ENCODE measurements at places on chromosomes 1 and 21.

DNA sequence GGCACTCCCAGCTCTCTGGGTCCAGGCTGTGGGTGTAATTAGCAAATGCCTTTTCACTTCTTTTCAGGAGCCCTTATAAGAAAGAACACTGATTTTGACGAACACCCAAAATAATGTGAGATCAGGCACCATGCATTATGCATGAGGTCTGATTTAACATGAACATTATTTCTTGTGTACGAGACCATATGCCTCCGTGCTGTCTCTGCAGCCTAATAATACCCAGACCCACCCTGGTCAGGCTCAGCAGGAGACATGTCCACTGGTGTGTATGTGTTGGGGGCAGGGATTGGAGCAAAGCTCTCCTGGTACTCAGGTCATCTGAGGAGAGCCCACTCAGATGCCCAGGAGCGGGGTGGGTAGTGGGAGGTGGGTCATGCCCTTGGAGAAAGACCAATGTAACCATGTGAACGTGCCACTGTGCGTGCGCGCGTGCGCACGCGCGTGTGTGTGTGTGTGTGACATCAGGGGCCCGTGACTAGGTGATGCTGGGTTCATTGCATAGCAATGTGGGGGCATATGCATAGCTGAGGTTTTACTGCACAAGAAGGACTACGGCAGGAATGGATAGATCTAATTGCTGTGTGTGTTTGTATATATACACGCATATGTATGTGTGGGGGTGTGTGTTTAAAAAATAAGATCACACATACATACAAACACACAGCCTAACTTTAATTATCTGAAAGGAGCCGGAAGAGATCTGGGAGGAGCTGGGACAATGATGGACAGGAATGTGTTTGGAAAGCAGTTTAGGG lies 7.1 kb downstream of the POU3F1 start:
- DNase-seq, result no peak

DNA sequence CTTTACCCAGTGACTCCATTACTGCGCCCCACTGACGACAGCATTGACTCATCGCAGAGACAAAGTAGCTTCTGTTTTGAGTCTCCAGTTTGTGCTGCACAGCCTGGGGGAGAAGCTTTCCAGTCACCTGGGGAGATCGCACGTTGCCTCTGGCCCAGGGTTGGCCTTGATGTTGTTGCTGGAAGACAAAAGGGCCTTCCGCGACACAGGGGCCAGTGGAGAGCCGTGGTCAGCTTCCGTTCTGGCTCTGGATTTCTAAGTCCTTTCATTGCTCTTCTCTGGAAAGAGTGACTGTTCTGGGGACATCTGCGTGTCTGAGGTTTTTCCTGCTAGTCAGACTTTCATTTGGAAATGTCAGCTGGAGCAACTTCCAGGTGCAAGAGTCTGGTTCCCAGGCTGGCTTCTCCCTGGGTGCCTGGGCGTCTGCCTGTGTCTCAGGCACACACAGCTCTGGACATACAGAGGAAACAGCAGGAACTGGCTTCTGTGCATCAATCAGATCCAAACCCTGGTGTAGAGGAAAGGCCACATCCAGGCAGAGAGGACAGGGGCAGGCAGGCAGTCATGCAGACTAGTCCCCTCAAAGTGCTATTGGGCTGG lies 257.0 kb downstream of the SIPA1L2 start:
- no peak for DNase-seq

- no peak for DNase-seq
Measured at GRCh38 chr1:22618056-22618455, 18.4 kb upstream of the C1QA start.

DNA sequence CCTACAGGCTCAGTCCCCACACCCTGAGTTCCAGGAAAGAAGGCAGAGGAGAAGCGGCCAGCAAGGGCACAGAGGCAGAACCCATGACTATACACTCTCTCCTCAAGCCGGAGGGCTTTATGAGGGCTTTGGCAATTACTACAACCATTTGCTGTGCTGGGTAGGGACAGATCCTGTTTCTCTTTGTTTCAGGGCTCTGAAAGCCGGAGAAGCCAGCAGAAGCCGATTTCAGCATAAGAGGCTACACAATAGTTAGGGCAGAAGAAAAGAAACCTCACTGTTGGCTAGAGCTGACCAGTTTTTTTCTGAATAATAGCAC lies 13.9 kb downstream of the GPR3 start:
- no peak for DNase-seq

DNA sequence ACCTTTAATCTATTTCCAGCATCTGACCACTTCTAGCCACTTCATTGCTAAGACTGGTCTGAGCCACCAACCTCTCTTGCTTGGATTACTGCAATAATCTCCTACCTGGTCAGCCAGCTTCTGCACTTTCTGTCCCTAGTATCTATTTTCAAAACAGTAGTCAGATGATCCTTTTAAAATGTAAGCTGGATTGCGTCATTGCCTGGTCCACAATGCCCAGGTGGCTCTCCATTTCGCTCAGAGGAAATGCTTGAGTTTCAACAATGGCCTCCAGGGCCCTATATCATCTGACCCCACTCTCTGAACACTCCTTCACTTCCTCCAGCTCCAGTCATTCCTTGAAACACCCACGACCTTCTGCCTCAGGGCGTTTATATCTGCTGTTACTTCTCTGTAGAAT lies 2.3 kb downstream of the FYB2 start:
- DNase-seq, result no peak

DNA sequence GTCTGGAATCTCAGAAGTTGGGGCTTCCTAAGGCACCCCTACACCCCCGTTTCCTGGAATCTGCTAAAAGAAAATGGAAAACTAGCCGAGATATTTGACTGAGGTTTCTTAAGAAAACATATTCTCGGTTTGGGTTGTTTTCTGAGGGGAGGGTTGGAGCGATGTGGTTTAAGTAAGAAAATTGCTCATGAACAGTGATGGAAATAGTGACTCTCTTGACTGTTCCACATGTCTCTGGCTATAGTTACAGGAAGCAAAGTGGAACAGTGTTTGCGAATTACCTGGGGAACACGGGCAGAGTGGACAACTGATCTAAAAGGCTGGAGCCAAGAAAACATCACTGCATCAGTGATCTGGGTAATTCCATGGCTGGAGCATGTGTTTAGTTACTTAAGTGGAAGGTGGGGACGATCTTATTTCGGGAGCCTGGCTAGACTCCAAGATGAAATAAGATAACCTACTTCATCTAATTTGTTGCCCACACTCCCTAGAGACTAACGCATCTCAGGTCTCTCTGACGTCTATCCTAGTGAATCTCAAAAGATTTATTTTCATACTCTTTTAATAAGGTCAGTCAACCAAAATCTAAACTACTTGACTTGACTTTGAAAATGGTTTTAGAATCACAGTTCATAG lies 92.4 kb downstream of the KCNJ15 start:
- DNase-seq, result peak; percentile 74

GRCh38 chr1:211327346-211327921 lies 801 bp downstream of the TRAF5 start:
- DNase-seq, result peak; percentile 60

DNA sequence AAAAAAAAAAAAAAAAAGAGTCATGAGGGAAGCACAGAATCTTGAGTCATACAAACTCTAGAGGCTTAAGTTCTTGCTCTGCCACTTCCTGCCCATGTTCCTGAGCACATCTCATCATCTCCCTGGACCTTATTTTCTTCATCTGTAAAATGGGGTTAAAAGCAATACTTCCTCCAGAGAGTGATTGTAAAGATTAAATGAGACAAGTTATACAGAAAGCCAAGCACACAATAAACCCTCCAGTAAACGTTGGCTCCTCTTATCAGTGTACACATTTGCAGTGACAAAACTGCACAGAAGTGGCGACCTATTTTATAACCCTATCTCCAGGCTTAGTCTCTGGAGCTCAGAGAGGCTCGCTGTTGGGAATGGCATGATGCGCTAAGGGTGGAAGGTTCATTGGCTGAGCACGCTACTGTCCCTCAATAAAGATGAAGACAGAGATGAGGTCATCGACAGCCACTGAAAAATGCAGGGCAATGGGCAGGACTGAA lies 82.1 kb downstream of the RRAGC start:
- DNase-seq, result no peak

DNA sequence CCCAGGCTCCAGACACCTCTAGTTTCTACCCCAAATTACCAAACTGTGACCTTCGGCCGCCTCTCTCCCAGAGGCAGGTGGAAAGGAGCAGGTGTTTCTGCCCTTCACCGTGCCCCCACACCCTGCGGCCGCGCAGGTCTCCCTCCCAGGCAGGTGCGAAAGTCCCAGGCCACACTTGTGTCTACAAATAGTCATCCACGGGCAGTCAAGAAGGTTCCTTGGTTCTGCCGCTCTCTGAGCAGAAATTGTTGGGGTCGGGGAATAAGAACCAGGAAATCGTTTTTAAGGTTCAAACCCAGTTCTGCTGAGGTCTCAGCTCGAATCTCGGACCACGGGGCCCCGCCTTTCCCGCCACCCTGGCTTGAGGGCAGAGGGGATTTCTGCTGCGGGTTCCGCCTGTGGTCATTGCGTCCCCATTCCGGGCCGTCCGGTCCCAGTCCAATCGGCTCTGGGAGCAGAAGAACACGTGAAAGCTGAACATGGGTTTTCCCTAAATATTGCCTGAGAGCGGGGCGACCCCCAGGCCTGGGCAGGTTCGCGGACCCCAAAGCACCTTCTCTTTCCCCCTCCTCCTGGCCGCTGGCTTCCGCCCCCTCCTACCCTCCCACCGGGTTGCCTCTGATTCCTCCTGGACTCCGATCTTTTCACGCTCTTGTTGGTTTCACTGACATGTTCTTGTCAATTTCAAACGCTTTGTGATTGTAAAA lies 1.2 kb upstream of the ATF3 start:
- DNase-seq, result no peak

DNA sequence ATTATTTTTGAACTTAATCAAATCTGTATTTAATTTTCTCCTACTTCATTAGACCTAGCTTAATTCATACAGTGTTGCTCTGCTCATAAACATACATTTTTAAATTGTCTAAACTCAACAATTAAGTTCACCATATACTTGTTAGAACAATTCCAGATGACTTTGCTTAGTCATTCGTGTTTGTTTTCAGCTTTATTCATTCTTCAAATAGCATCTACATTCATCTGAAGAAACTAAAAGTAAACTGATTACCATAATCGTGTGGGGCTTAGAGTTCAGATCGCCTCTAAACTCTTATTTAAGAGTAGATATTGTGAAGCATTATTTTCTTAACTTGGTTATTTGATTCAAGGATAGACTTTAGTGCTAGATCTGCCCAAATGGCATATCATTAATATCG lies 34.4 kb downstream of the KLHL20 start:
- no peak for DNase-seq

DNA sequence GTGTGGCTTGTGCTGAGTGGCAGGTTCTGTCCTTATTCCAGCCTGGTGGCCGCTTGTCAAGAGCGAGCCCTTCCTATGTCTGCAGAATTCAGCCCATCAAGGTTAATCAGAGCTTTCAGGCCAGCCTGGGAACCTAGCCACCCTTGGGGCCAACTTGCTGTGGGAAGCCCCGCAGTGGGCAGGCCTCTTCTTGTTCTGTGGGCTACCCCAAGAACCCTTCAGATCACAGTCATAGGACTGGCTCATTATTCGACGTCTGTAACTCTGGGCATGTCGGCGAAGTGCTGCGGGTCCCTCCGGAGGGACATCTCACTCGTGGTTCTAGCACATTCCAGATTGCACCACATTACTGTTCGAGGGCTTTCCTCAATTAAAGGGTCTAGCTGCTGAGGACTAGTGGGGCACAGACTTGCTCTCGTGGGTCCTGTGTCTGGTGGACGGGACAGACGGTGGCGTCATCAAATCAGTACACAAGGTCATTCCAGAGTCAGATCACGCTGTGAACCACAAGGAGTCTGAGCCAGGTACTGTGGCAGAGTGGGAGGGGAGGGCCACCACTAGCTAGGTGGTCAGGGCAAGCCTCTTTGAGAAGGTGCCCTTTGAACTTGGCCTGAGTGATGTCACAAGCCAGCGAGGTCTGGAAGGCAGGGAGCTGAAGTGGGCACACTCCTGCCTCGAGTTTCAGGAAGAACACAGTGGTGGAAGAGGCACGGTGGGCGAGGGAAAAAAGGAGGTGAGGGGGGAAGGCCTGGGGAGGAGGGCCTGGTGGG lies 20.3 kb upstream of the TNFRSF1B start:
- DNase-seq, result no peak

GRCh38 chr21:17781524-17781923 lies 37.6 kb downstream of the C21orf91 start:
- DNase-seq, result no peak
